Activated CD4-positive, alpha-beta T cell treated with anti-CD3 and anti-CD28 coated beads, Interleukin-2, amount 50 U/mL, for 1 hour (primary cell): ENCODE measurements at places on chromosomes 16 and 17.

- no peak for DNase-seq
Observed at GRCh38 chr17:6170349-6170748, 100.2 kb downstream of the WSCD1 start.

GRCh38 chr16:27699540-27699939 is 149.6 kb downstream of the KATNIP start:
- DNase-seq: no peak

DNA sequence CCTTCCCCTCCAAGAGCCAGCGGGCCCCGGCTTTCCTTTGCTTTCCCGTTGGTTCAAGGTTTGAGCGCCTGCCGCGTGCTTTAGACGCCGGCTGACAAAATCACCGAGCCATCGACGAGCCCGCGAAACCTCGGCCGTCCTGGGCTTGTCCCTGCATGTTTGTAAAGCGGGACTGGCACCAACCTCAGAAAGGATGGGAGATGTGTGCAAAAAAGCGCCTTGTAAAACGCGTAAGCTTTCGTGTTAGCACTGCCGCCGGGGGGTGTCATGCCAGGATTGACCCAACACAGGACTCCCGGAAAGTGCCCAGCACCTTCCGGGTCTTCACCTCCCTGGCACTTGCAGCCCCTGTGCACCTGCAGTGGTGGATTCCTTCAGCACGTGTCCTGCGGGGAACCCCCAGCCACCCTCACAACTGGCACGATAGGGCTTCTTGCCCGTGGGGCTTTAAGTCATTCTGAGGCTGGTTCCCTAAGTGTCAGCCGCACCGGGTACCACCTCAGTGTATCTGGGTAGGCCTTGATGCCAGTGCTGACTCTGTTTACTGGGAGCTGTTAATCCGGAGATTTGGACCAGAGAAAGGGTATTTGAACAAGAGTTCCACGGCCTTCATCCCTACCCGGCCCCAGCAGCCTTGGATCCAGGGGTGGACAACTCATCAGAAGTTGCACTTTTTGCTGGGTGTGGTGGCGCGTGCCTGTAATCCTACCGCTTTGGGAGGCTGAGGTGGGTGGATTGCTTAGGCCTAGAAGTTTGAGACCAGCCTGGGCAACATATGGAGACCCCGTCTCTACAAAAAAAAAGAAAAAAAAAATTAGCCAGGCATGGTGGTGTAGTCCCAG is 817 bp downstream of the NDUFAF8 start:
- no peak for DNase-seq

GRCh38 chr17:10328971-10329923 is 43.6 kb downstream of the MYH13 start:
- no peak for DNase-seq

DNA sequence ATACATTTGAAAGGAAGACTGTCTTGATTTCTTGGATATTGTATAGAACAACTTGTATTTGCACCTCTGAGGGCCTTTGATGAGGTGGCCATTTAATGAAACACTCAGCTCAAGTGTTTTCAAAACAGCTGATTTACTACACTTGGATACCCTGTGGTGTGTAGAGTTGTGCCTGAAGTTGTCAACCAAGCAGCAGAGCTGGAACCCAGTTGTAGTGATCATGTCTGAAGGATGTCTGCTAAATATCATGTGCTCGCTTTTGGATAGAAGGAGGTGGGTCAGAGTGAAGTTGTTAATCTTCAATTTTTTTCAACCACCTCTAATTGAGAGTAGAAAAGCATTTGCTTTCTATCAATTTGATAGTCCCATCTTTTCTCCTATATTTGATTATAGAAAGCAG is 175.9 kb upstream of the TBX2 start:
- DNase-seq: no peak

- no peak for DNase-seq
Observed at GRCh38 chr17:62756198-62756597, 51.9 kb downstream of the MARCHF10 start.

- DNase-seq: no peak
Observed at GRCh38 chr16:17313085-17313611, 157.6 kb downstream of the XYLT1 start.

DNA sequence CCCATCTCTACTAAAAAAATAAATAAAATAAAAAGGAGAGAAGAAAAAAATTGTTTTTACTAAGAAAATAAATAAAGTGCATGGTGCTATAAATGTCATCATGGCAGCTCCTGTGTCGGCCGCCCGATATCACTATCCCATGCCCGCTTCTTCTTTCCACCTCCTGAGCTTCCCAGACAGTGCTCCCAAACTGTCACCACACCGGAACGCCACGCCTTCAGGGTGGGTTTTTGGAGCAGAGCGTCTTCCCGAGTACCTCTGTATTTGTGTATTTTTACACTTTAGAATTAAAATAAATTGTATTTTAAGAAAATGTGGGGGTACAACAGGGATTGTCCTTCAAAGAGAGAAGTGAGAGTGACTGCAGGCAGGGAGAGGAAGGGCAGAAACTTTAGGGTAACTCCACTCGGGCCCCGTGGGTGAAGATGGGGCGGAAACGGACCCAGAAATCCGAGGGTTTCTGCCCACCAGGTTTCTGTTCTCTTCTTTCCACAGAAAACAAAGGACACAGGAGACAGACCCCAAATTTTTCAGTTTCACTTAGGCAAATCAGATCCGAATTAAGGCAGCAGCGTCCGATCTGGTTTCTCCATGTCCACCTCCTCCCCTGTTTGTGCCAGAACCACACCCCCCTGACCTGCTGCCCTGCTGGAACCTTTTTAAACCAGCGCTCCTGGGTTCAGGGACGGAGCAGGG is 3.6 kb upstream of the ITGAX start:
- DNase-seq: no peak

- DNase-seq: no peak
Observed at GRCh38 chr17:41987642-41988041, 21.0 kb downstream of the CNP start.

- no peak for DNase-seq
Observed at GRCh38 chr17:6643451-6644125, 2.7 kb downstream of the TXNDC17 start.

GRCh38 chr16:14419817-14420216 is 210.2 kb downstream of the PARN start:
- DNase-seq: no peak

DNA sequence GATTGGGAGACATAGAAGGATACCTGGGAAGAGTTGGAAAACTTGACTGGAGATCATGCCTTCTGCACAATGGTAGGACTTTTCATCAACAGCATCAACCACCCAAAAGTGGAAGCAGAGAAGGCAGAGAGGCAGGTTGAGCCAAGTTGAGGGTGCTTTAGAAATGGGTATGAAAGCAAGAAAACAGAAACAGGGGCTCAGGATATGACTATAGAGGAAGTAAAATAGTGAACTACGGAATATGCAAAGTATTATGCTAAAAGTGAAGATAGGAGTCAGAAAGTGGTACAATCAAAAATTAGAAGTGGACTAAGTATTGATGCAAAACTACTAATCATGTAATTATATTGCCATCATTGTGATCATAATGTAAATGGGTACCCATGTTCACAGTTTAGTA is 16.1 kb upstream of the ARHGAP44 start:
- DNase-seq: no peak

- peak; percentile 90 for DNase-seq
Observed at GRCh38 chr17:996554-997344, at the start of gene TIMM22. Gene TIMM22 (plus strand): TSS chr17:997129. CDS start chr17:997143, 14 bp downstream.

DNA sequence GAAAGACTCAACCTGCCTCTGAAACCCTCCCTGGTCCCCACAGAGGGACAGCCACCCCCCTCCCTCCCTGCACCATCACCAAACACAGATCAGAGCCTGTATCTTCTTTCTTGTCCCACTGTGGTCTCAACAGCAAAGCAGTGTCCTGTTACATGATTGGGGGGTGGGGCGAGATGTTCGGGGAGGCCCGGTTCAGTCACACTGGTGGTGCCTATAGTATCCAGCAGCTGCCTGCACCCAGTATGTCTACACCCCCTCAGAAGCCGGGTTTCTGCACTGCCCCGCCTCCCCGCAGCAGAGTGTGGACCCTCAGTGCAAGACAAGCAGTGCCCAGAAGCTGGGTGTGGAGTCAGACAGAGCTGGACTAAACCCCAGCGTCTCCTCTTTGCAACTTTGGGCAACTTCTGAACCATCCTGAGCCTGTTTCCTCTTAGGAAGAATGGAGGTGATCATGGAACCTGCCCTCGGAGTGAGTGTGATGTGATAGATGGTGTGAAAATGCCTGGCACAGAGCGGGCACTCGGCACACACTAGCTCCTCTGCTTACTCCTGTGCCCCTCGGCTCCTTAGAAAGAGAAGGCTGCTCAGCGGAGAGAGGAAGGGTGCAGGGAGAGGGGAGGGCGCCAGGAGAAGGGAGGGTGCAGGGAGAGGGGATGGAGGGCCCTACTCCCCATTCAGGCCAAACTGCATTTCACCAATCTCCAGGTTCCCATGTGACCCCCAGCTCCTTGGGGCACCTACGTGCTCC is 84.0 kb upstream of the TNRC6C start:
- DNase-seq: no peak

DNA sequence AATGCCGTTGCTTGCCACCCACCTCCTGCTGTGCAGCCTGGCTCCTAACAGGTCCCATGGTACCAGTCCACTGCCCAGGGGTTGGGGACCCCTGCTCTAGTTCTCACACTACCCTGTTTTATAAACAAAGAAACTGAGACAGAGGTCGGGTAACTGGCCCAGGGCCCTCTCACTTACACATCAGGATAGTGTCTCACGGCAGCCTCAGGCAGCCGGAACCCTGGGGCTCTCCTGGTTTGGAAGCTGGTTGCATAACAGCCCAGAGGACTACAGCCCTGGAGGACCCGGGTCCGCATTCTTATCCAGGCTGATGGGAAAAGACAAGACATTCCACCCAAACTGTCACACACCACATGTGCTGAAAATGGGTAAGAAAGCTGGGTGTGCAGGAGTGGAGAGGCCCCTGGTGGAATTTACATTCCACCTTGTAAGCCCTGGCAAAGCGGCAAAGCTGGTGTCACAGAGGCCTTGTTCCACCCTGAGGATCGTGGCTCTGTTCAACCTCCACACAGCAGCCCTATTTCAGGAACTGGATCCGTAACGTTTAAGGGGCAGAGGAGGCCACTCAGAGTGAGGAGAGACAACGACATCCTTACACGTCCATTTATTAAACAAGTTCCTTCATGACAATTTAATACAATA is 9.8 kb downstream of the CMTM3 start:
- DNase-seq: no peak

GRCh38 chr17:63688396-63689020 is 11.4 kb downstream of the LIMD2 start:
- DNase-seq: no peak

- DNase-seq: no peak
Observed at GRCh38 chr17:29949696-29950095, 8.3 kb downstream of the EFCAB5 start.

- DNase-seq: no peak
Observed at GRCh38 chr17:48843187-48843900, 12.5 kb downstream of the CALCOCO2 start.

DNA sequence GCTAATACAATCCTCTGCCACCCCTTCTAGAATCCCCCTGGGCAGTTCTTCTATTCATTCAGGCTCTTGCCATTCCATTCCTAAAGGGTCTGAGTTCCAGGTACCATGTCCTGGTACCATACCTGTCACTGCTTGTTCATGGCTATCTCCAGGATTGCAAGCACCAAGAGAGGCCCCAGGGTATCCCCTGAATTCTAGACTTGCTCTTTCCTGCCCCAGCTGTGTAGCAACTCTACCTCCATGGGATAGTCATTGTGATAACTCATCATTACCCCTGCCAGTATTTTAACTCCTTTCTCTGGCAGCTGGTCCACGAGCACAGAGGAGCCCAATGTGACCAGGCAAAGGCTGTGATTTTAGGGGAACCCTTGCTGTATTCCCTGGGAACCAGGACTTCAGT is 143.7 kb upstream of the CDH5 start:
- no peak for DNase-seq

- DNase-seq: peak; percentile 10
Observed at GRCh38 chr17:413706-414380, 61.2 kb upstream of the RPH3AL start.

DNA sequence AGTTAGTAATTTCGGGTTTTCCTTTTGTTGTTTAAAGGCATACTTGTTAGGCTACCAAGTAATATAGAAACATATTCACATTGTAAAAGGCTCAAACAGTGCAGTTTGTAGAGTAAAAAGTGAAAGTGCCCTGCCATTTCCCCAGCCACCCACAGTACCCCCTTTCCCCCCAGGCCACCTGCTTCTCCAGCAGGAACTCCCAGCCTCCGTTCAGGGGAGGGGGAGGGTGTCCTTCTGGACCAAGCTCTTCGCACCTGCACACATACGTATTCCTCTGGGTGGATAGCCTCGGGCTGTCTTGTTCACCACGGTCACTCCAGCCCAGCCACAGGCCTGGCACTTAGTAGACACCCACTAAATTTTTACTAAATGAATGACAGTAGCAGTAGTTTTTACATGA is 144.5 kb downstream of the CLEC16A start:
- DNase-seq: no peak

GRCh38 chr17:64240261-64240740 is 22.8 kb downstream of the TEX2 start:
- no peak for DNase-seq

GRCh38 chr17:36657763-36658490 is 56.5 kb downstream of the MRM1 start:
- no peak for DNase-seq

- DNase-seq: no peak
Observed at GRCh38 chr17:82629748-82630147, 18.5 kb downstream of the WDR45B start.

GRCh38 chr16:67535201-67535600 is 6.6 kb downstream of the RIPOR1 start:
- no peak for DNase-seq

- DNase-seq: no peak
Observed at GRCh38 chr16:49580751-49581303, 207.2 kb downstream of the C16orf78 start.

GRCh38 chr17:72305472-72305871 is 184.7 kb downstream of the SOX9 start:
- DNase-seq: no peak

DNA sequence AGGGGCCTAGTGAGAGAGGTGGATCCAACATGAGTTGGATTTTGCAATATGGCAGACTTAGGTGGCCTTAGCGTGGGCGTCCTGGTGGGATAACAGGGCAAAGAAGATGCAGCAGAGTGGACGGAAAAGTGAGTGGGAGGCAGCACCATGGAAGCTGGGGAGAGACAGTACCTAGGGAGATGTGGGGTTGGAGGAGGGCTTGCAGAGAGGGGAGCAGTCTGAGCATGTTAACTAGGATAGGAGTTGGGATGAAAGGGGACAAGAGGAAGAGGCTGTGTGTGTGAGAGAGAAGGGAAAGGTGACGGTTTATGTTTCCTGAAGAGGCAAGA is 120.1 kb downstream of the NTN1 start:
- no peak for DNase-seq

DNA sequence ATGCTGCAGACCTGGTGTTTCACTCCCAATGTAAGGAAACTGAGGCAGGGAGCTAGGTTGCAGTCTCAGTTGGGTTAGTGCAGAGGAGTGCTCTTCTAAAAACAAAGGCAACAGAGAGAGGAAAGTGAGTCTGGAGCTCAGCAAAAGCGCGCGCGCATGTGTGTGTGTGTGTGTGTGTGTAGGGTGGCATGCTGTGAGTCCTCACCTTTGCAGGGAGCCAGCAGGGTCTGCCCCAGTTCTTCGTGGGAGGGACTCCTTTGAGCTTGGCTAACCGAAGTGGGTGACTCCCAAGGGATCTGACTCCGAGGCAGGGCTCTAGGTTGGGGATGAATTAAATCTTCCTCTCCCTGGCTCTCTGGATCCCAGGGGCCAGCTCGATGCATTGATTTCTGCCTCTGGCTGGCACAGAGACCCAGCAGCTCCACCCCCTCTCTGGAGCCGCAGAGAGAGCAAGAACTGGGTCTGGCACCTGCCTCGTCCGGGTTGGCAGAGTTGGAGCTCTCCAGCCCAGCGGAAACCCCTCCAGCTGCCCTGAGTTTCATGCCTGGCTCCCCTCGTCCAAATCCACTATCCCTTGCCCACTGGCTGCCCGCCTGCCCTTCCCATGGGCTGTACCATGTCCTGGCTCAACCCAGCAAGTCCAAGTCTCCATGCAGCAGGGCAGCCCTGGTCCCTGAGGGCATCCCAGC is 1.3 kb upstream of the BTBD17 start:
- DNase-seq: no peak
